ENCODE measurements at places on chromosomes 16 and 17. TPM values are rescaled to one million over a fixed set of nuclear protein-coding genes. Genes with fewer than 3 reads are reported as not detected.

The TBX2 gene
- total RNA-seq, result 173 TPM

The CCDC154 gene
- total RNA-seq, result 3.9 TPM

The KCNJ16 gene
- total RNA-seq, result 0.29 TPM

The NPIPA5 gene
- total RNA-seq, result 11.0 TPM

The TPSAB1 gene
- total RNA-seq, result not detected

The DNAH17 gene
- total RNA-seq, result 0.14 TPM

The KLHL36 gene
- total RNA-seq, result 46.9 TPM

The HIRIP3 gene
- 10.9 TPM for total RNA-seq

The LGALS9B gene
- total RNA-seq, result not detected

The HOXB5 gene
- total RNA-seq, result 31.1 TPM

The HCRT gene
- not detected for total RNA-seq

The KRTAP1-1 gene
- not detected for total RNA-seq

The C17orf100 gene
- 6.1 TPM for total RNA-seq

The SDR42E1 gene
- 0.35 TPM for total RNA-seq

DNA sequence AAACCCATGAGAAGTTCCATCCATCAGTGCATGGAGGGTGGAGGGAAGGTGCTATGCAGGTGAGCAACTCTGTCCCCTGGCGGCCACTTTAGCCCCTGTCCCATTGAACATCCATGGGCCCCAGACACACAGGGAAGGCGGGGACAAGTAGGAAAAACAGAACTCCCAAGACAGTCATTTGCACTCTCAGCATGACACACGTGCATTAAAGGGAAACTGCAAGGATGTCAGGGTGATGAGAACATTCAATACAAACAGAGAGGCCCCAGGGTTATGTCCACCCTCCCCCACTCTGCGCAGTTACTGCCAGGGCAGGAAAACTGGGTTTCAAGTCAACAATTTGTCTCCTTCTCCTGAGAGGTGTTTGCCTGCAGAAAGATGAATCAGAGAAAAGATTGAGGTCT, 44.0 kb upstream of the AKTIP start:
- no peak overlapping the region for H3K4me3 ChIP-seq
- no peak for DNase-seq
- H3K27me3 ChIP-seq, result peaks cover 1% of the 10 kb centered on the region
- no peaks in the 10 kb centered on the region for H3K36me3 ChIP-seq
- H3K4me1 ChIP-seq, result peaks cover 25% of the 10 kb centered on the region
- no peak overlapping the region for H3K27ac ChIP-seq

DNA sequence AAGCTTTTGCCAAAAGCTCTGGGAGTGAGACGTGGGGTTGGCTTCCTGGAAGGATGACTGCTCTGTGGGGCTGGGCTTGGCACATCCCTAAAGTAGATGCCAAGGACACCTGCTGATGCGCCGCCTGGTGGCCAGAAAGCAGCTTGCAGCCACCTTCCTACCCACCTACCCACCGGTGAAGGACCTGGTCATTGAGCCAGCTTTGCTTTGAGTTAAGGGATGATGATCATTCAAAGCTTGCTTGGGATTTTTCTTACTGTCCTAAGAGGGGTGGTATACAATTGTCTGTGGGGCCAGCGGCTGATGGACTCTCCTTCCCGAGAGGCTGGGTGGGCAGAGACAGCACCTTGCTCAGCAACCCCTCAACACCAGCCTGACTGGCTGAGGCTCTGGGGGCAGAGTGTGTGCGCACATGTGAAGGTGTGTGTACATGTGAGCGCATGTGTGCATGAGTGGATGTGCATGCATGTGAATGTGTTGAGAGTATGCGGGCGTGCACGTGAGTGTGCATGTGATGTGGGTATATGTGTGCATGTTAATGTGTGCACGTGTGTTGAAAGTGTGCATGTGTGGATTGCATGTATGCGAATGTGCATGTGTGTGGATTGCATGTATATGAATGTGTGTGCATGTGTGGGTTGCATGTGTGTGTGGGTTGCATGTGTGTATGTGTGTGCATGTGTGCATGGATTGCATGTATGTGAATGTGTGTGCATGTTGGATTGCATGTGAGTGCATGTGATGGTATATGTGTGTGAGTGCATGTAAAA, 18.6 kb downstream of the C1QTNF1 start:
- H3K36me3 ChIP-seq, result no peaks in the 10 kb centered on the region
- no peak overlapping the region for H3K27ac ChIP-seq

- no peaks in the 10 kb centered on the region for H3K27me3 ChIP-seq
- H3K36me3 ChIP-seq, result no peaks in the 10 kb centered on the region
- H3K4me3 ChIP-seq, result no peak overlapping the region
- H3K27ac ChIP-seq, result no peak overlapping the region
- H3K4me1 ChIP-seq, result peaks cover 13% of the 10 kb centered on the region
- no peak for DNase-seq
These were observed 31.6 kb downstream of the ABCC3 start for GRCh38 chr17:50666316-50666715.

DNA sequence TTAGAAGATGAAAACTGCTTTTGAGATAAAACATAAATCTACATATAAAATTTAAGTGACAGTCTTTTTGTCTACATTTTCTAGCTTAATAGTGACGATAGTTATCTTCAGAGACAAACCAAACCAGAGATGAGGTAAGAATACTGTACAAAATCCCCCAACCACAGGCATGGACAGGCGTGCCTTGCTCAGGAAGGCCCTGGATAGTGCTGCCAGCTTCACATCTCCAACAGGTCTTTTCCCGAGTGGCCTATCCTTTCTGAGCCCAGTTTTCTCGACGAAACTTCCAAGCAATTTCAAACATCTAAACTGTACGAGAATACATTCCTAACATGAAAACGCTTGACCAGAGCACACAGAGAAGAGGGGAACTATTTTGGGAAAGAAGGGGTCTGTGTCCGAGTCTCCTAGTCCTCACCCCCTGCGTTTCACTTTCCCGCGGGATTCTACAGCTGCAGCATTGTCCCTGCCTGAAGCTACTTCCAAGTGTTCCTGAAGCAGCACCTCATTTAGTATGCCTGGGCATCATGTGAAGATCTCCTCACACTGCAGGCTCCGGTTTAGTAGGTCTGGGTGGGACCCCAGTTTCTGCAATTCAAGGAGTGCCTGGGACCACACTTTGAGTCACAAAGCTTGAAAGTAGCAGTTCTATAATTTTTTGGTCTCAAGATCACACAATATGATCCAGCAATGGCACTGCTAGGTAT, 37.8 kb downstream of the GNA13 start:
- H3K4me3 ChIP-seq, result no peak overlapping the region
- H3K4me1 ChIP-seq, result peaks cover 33% of the 10 kb centered on the region
- no peak for DNase-seq
- H3K27ac ChIP-seq, result peak overlapping the region; percentile 74
- no peaks in the 10 kb centered on the region for H3K27me3 ChIP-seq

DNA sequence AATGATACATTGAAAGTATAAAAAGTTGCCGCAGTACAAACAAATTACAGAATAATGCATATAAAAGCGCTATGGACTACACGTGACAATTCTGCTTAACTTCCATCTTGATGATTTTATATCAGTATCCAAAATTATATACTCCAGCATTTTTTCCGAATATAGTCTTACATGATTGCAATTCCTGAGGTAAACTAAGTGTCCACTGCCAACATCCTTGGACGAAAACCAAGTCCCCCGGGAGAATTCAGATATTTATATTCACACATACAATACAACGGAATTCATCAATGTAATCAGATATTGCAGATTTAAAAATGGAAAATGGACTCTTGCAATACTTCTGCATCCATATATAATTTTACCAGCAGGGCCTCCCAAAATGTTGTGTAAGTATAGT, 8.9 kb upstream of the MYH11 start:
- no peak overlapping the region for H3K4me3 ChIP-seq
- H3K4me1 ChIP-seq, result no peaks in the 10 kb centered on the region
- peaks cover 6% of the 10 kb centered on the region for H3K27me3 ChIP-seq
- no peak for DNase-seq
- no peak overlapping the region for H3K27ac ChIP-seq
- H3K36me3 ChIP-seq, result peaks cover 20% of the 10 kb centered on the region

DNA sequence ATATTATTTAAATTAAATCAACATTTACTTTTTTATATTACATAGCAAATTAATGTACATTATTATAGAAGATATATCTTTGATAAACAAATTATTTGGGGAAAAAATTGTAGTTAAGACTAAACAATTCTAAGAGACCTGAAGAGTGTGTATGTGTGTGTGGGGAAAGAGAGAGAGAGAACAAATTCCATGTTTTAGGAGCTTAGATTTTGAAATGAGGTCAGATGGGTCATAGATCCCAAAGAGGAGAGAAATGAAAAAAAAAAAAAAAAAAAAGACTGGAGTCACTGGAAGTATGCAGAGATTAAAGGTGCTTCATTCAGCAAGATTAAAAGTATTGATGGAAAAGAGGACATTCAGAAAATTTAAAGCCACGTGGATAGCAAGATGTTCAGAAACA, 206.8 kb downstream of the CNTNAP4 start:
- no peak overlapping the region for H3K4me3 ChIP-seq
- no peaks in the 10 kb centered on the region for H3K4me1 ChIP-seq
- H3K36me3 ChIP-seq, result no peaks in the 10 kb centered on the region
- DNase-seq, result no peak
- H3K27me3 ChIP-seq, result peaks cover 11% of the 10 kb centered on the region

- no peak overlapping the region for H3K4me3 ChIP-seq
- DNase-seq, result no peak
- H3K36me3 ChIP-seq, result no peaks in the 10 kb centered on the region
- no peaks in the 10 kb centered on the region for H3K27me3 ChIP-seq
These were observed 123.2 kb upstream of the AXIN2 start for GRCh38 chr17:65684631-65685030.

GRCh38 chr17:13544765-13545164, 57.0 kb downstream of the HS3ST3A1 start:
- peaks cover 21% of the 10 kb centered on the region for H3K36me3 ChIP-seq
- no peak for DNase-seq
- no peaks in the 10 kb centered on the region for H3K27me3 ChIP-seq
- H3K4me3 ChIP-seq, result no peak overlapping the region
- H3K4me1 ChIP-seq, result peaks cover 60% of the 10 kb centered on the region
- peak overlapping the region; percentile 95 for H3K27ac ChIP-seq

GRCh38 chr17:45241328-45242028, 19.8 kb downstream of the FMNL1 start:
- H3K27ac ChIP-seq, result no peak overlapping the region
- DNase-seq, result peak; percentile 60
- peaks cover 61% of the 10 kb centered on the region for H3K27me3 ChIP-seq
- H3K4me1 ChIP-seq, result peaks cover 19% of the 10 kb centered on the region
- no peaks in the 10 kb centered on the region for H3K36me3 ChIP-seq

DNA sequence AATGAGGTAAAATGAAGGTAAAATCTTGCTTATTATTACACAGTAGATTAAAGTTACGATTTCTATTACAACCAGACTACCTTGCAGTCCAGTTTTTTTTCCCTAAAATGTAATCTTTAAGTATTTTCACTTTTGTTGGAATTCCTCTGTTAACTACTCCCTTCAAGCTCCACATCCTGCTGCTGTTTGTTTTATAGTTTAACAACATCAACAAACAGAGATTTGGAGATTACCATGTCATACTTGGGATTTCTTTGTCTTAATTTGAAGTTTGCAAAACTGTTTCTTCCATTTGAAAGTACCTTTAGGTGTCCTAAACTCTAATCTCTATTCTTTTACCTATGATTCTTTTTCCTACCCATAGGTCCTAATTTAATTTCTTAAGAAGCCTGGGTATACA, 83.3 kb downstream of the ABHD15 start:
- H3K4me3 ChIP-seq, result no peak overlapping the region
- no peaks in the 10 kb centered on the region for H3K4me1 ChIP-seq
- no peak overlapping the region for H3K27ac ChIP-seq
- no peaks in the 10 kb centered on the region for H3K27me3 ChIP-seq
- H3K36me3 ChIP-seq, result peaks cover 9% of the 10 kb centered on the region

GRCh38 chr16:87017371-87018012, 299.7 kb downstream of the C16orf95 start:
- H3K4me3 ChIP-seq, result no peak overlapping the region
- peaks cover 4% of the 10 kb centered on the region for H3K27me3 ChIP-seq
- H3K27ac ChIP-seq, result no peak overlapping the region
- peaks cover 10% of the 10 kb centered on the region for H3K4me1 ChIP-seq

DNA sequence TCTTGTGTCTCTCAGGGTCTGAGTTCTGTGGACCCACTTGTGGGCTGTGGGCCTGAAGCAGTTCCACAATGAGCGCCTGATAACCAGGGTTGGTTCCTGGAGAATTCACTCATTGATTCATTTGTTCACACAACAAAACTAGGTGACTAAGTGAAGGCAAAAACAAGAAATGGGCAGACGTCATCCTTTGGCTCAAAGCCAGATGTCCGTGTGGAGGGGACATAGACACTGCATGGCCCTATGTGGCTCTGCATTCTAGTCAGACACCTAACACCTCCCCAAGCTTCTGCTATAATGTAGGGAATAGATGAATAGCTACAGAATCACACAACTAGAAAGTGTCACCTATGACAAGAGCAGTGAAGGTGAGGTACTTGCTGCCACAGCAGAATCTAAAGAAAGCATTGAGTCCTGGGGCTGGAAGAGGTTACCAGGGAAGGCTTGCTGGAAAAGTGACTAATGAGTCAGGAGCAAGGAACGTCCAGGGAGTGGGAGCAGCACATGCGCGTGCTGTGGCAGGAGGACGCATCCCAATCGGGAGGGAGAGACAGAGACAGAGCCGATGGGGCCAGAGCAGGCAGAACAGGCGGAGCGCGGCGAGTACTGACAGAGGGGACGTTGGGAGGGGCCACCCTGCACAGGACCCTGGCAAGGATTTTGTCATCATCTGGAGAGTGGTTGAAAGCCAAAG, 58.9 kb downstream of the CES1 start:
- H3K36me3 ChIP-seq, result no peaks in the 10 kb centered on the region
- H3K4me3 ChIP-seq, result no peak overlapping the region
- H3K27me3 ChIP-seq, result peaks cover 62% of the 10 kb centered on the region
- DNase-seq, result no peak
- no peaks in the 10 kb centered on the region for H3K4me1 ChIP-seq

- H3K27ac ChIP-seq, result peak overlapping the region; percentile 84
- no peak for DNase-seq
- H3K27me3 ChIP-seq, result peaks cover 35% of the 10 kb centered on the region
- peaks cover 15% of the 10 kb centered on the region for H3K4me1 ChIP-seq
- peak overlapping the region; percentile 71 for H3K4me3 ChIP-seq
These were observed 760 bp upstream of the SEC14L5 start for GRCh38 chr16:4957420-4957719.

- H3K27ac ChIP-seq, result peak overlapping the region; percentile 36
- no peak overlapping the region for H3K4me3 ChIP-seq
- H3K4me1 ChIP-seq, result peaks cover 11% of the 10 kb centered on the region
- H3K36me3 ChIP-seq, result peaks cover 28% of the 10 kb centered on the region
- no peaks in the 10 kb centered on the region for H3K27me3 ChIP-seq
These were observed 31.8 kb downstream of the ANKRD11 start for GRCh38 chr16:89458551-89458950.

GRCh38 chr17:37759014-37759637, 14.3 kb upstream of the HNF1B start:
- no peak for DNase-seq
- peaks cover 54% of the 10 kb centered on the region for H3K27me3 ChIP-seq
- H3K4me1 ChIP-seq, result no peaks in the 10 kb centered on the region
- no peak overlapping the region for H3K27ac ChIP-seq
